ENCODE measurements at places on chromosomes 6 and 20.

- no peak for DNase-seq
Observed at GRCh38 chr6:20791944-20792343, 257.7 kb downstream of the CDKAL1 start.

- DNase-seq: no peak
Observed at GRCh38 chr6:34723203-34723602, 26.6 kb upstream of the ILRUN start.

DNA sequence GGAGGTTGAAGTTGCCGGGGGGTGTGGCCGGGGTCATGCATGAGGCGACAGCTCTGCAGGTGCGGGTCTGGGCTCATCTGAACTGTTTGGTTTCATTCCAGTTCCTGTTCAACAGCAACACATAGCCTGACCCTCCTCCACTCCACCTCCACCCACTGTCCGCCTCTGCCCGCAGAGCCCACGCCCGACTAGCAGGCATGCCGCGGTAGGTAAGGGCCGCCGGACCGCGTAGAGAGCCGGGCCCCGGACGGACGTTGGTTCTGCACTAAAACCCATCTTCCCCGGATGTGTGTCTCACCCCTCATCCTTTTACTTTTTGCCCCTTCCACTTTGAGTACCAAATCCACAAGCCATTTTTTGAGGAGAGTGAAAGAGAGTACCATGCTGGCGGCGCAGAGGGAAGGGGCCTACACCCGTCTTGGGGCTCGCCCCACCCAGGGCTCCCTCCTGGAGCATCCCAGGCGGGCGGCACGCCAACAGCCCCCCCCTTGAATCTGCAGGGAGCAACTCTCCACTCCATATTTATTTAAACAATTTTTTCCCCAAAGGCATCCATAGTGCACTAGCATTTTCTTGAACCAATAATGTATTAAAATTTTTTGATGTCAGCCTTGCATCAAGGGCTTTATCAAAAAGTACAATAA, 72.5 kb downstream of the PTPN1 start:
- no peak for DNase-seq

DNA sequence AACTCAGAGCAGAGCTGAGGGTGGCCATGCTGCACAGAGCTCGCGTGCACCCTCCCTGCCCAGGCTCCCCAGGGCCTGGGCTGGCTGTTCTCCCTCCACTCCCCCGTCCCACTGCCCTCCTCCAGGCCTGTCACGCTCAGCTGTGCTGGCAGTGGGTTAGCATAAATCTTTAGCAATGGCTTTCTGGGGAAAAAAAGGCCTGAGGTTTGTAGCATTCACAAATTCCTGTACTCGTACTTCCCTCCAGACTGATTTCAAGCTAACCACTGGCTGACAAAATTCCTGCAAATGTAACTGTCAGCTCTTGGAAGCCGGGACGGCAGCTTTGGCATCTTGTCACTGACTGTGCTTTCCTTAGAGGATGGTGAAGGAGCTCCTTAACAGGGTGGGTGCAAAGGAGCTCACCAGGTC, 22.3 kb upstream of the SMOC2 start:
- DNase-seq: no peak

DNA sequence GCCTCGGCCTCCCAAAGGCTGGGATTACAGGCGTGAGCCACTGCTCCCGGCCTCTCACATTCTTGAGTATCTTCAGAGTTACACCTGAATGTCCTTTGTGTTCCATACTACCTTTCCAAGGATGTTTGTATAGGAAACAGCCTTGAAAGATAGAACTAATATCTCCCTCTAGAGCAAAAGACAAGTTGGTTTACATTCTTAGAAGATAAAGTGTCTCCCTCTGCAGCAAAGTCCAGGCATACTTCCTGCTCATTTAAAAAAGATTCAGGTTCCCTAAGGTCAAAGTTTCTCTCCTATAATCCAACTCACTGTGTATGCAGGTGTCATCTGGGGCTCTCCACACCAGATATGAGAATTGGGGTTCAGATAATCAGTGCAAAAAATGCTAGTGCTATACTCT, 224.4 kb downstream of the TPBG start:
- no peak for DNase-seq
